ENCODE measurements at places on chromosomes 1 and 21.

GRCh38 chr21:37459575-37459974 lies 93.0 kb downstream of the DYRK1A start:
- DNase-seq: no peak

GRCh38 chr1:46622344-46622743 lies 5.7 kb upstream of the MOB3C start:
- peak; percentile 18 for DNase-seq

DNA sequence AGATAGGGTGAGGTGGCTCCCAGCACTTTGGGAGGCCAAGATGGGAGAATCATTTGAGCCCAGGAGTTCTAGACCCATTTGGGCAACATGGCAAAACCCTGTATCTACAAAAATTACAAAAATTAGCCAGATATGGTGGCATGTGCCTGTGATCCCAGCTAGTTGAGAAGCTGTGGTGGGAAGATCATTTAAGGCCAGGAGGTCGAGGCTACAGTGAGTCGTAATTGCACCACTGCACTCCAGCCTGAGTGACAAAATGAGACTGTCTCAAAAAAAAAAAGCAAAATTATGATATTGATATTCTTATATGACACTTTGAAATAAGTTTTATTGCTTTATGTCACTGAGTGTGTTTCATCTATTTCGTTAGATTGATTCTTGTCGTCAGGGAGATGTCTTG lies 7.4 kb downstream of the ACADM start:
- DNase-seq: no peak

DNA sequence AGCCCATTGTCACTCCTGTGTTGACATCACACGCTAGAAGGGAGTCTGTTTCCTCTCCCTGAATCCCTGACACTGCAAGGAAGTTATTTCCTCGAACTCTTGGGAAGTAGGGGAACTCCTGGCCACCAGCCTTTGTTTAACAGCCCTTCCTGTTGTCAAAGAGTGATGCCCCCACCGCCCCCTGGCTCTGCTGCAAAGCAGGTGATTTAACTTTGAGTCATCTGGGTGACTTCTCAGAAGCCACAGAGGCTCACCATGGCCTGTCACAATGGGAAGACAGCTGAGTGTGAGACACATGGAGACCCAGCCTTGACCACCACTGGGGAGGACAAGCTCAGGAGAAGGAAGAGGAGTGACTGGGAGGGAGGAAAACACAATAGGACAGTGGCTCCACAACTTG lies 182.8 kb downstream of the PSMG1 start:
- no peak for DNase-seq

GRCh38 chr1:228334954-228335353 lies 71.7 kb downstream of the TRIM11 start:
- DNase-seq: no peak

DNA sequence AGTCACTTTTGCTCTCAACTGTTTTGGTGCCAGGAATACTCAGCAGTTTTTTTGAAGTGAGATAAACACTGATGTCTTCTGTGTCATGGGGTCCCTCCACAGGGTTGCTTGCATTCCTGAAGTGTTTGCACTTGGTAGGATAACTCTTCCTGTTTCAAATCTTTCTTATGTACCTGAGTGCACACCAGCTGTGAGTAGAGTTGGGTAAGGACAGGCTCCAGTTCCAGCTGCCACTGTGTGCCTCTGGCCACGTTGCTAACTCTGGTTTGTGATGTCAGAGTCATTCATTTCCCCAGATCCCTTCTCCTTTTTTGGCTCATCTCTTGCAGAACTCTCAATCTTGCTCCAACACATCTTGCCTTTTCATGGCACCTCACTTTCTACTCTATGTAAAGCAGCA lies 356.3 kb upstream of the B3GALT2 start:
- DNase-seq: peak; percentile 4

GRCh38 chr1:113683384-113684152 lies 75.7 kb downstream of the PHTF1 start:
- DNase-seq: no peak

DNA sequence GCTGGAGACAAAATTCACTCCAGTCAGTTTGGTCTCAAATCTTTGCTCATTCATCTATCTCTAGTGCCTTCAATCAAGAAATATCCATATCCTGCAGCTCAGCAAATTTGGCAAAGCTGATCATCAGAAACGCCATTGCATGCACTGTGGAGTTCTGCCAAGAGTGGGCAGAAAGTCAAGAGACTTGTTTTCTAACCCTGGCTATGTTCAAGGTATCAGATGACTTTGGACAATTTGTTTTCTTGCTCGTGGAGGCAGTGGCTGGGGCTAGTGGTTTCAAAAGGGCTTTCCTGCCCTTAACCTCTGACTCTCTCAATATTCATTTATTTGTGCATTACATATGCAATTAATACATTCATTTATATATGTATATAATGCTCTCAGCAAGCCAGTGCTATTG lies 12.8 kb upstream of the LRRC52 start:
- DNase-seq: no peak

DNA sequence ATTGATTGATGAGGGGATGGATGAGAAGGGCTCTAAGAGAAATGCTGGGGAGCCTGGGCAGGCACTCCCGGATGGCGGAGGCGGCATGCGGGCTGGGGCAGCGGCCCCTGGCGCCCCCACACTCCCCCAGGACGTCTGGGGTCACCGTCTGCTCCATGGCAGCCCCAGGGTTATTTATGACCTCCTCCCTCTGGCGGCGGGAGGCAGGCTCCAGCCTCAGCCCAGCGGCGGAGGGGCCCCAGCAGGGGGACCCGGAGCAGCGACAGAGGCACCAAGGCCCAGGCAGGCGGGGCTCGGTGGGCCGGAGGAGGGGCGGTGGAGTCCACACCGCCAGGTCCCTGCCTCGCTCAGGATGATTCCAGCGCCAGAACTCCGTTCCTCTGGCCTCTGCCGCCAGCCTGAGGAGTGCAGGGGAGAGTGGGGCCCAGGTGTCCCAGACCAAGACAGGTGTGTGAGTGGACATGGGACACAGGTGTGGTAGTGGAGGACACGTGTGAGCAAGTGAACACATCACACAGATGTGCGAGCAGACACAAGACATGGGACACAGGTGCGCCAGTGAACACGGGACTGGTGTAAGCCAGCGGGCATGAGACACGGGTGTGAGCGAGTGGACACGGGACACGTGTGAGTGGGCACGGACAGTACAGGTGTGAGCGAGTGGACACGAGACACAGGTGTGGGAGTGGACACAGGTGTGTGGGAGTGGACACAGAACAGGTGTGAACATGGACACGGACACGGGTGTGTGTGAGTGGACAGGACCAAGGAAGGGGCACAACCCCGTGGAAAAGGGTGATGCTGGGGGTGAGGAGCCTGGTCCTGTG lies 2.5 kb upstream of the SAMD11 start:
- DNase-seq: peak; percentile 55

DNA sequence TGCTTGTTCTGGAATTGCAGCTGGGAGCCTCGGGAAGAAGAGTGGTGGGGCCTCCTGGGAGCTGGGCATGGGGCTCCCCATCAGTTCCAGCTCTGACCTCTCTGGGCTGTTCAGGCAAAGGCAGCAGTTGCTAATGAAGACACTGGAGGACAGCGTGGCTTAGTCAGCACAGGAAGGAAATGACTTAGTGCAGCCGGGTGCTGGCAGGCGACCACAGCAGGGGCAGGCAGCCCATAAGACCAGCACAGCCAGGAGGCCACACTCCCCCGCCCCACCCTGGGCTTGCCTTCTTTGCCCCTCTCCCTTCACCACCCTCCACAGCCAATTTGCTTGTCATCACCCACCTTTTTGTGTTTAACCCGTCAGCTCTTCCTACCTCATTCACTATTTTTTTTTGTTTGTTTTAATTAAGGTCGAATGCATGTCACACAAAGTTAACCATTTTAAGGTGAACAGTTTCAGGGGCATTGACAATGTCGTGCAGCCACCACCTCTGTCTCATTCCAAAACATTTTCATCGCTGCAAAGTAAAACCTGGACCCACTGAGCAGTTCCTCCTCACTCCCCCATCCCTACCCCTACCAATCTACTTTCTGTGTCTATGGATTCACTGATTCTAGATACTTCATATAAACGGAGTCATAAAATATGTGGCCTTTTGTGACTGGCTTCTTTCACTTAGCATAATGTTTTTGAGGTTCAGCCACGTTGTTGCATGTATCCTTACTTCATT lies 10.9 kb downstream of the OLIG2 start:
- DNase-seq: peak; percentile 41

DNA sequence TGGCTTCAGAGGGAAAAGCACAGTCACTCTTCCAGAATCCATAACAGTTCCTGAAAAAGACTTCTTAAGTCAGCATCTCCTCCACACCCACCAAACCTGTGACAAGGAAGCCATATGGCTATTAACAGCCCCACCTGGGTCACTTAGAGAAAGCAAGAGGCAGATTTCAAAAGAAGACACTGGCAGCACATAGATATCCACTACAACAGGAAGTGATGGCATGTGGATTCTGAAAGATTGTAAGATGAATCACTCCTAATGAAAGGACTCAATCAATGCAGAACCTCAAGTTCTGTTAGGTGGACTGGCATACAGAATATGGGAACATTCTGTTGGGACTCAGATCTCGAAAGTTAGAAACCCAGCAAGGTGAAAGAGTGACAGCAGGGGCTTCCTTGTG lies 365.9 kb downstream of the TGFB2 start:
- no peak for DNase-seq

GRCh38 chr1:46530791-46531409 lies 20.5 kb downstream of the KNCN start:
- DNase-seq: no peak

DNA sequence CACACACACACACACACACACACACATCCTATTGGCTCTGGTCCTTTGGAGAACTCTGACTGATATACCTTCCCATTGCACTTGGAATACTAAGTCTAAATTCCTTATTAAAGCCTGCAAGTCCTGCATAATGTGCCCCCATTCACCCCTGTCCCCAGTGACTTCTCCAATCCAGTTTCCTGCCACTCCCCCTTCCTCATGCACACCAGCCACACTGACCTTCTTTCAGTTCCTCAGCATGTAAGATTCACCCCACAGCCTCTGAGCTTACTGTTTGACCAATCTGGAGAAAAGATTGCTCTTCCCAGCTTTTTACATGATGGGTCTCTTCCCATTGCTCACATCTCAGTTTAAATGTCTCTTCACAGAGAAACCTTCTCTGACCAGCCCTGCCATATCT lies 146.6 kb downstream of the TBX15 start:
- DNase-seq: no peak

DNA sequence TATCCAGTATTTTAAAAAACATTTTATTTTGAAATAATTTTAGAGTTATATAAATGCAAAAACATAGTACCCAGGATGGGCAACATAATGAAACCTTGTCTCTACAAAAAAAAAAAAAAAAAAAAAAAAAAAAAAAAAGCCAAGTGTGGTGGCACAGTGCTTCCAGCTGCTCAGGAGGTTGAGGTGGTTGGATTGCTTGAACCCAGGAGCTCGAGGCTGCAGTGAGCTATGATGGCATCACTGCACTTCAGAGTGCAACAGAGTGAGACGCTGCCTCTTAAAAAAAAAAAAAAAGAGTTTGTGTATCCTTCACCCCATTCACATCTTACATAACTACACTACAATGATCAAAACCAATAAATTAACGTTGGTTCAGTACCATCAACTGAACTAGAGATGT lies 115.6 kb upstream of the KIF26B start:
- DNase-seq: no peak

- DNase-seq: peak; percentile 68
These were observed 236.5 kb upstream of the JUN start for GRCh38 chr1:59020151-59020997.

DNA sequence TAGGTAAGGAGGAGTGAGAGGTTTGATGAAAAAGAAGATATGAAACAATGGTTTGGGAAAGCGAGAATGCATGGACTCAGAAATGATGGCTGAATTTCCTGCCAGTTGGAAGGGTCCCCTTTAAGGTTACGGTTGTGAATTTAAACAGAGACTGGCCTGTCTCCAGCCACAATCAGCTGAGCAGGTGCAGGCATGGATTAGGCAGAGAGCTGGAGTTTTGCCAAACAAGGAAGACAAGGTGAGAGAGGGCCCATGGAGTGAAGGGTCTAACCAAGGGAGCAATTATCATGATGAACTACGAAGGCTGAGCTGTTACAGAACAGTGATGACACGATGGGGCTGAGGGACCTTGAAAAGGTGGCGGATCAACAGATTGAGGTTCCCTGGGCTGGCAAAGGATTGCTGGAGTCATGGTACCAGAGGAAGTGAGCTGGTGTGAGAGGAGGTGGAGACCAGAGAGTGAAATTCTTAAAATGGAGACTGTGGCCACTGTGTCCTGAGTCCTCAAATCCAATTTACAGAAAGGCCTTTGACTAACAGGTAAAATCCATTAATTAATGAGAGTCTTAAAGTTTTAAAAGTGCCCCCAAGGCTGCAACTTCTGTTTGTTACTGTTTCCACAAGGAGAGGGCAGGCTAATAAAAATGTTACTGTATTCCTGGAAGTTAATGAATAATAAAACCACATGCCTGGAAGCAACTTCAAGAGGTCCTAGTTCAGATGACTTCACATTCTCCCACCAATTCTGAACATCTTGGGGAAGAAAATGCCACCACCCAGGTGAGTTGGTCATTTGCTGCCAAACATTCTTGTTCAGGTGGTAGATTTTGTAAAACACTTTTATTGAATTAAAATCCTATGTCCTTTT lies 41.5 kb downstream of the LHX9 start:
- DNase-seq: no peak

DNA sequence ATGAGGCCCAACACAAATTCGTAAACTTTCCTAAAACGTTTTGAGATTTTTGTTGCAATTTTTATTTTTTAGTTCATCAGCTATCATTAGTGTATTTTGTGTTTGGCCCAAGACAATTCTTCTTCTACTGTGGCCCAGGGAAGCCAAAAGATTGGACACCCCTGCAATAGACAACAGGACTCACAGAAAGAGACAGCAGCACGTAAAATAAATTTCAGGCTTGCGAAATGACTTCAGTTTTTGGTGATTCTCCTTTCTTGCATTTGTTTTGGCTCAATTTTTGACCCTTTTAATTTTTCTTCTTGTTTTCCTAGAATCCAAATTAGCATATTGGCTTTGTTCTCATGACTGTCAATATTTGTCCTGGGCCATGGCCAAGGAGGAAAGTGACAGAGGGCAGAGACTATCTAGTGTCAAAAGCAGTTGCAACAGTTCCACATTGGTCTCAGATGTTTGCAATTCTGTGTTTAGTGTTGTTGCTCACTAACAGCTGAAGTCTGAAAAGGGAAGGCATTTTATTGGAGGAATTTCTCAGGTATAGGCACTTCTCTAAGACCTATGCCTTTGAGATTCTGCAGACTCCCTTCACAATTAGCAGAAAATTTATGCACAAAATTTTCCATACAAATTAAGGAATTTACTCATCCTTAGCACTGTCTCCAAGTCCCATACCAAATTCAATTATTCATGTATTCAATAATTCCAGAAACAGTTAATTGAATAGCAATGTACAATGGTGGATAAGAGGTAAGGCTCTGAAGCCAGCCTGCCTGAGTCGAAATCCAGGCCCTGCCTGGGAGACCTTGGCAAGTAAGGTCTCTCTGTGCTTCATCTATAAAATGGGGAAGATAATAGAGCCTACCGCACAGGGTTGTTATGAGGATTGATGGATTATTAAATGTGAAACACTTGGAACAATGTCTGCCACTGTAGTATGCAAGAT lies 160.9 kb upstream of the IVNS1ABP start:
- DNase-seq: no peak

GRCh38 chr1:114113411-114114184 lies 40.1 kb downstream of the SYT6 start:
- no peak for DNase-seq

- no peak for DNase-seq
These were observed 45.1 kb downstream of the SCCPDH start for GRCh38 chr1:246769306-246769705.
